ENCODE measurements at places on chromosomes 13 and 19.

- no peak for DNase-seq
These were observed 29.0 kb downstream of the CARS2 start for GRCh38 chr13:110676595-110677587.

DNA sequence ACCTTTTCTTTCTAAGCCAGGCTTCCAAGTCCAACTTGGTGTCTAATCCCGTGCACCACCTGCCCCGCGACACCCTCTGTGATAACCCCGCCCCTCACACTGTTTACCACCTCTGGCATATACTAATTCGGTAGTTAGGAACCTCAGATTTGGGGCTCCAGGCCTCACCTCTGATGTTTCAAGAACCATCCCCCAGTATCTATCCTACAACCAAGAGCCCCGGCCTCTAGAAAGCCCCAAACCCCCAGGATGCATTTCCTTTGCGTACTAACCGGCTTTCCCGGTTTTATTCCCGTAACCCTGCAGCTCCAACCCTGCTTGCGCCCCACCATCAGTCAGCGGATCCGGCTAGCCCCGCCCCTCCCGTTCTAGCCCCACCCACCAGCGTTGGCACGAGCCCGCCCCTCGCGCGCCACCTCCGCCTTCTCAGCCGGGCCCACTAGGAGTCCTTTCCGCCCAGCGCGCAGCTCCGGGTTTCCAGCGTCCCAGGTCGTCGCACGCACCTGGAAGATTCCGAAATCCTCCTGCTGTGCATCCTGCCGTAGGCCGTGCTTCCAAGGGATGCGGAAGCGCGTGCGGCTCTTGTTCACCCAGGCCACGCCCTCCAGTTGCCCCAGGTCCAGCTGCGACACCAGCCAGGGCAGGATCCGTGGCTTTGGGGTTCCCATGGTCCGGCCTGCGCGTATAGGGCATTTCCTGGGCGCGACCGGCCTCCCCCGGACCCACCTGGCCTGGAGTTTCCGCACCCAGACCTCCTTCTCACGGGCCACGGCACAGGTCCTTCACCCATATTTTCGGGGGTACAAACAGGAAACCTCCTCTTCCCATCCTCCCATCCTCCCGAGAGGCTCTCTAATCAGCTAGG lies 1.3 kb downstream of the IRF3 start:
- DNase-seq, result peak; percentile 48

DNA sequence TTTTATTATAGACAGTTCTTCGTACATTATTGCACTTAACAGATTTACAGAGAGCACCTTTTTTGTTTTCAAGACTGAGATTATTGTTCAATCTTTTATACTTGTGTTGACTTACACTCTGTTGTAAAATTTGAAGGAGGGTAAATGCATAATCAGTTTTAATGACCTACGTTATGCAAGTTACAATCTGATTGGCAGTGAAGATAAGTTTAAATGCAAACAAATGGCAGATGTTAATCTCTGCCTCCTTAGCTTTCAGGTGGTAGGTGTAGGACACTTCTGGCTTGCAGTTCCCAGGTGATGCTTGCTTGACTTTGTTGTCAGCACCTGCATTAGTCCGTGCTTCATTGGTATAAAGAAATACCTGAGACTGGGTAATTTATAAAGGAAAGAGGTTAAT lies 424.9 kb downstream of the FGF9 start:
- no peak for DNase-seq

DNA sequence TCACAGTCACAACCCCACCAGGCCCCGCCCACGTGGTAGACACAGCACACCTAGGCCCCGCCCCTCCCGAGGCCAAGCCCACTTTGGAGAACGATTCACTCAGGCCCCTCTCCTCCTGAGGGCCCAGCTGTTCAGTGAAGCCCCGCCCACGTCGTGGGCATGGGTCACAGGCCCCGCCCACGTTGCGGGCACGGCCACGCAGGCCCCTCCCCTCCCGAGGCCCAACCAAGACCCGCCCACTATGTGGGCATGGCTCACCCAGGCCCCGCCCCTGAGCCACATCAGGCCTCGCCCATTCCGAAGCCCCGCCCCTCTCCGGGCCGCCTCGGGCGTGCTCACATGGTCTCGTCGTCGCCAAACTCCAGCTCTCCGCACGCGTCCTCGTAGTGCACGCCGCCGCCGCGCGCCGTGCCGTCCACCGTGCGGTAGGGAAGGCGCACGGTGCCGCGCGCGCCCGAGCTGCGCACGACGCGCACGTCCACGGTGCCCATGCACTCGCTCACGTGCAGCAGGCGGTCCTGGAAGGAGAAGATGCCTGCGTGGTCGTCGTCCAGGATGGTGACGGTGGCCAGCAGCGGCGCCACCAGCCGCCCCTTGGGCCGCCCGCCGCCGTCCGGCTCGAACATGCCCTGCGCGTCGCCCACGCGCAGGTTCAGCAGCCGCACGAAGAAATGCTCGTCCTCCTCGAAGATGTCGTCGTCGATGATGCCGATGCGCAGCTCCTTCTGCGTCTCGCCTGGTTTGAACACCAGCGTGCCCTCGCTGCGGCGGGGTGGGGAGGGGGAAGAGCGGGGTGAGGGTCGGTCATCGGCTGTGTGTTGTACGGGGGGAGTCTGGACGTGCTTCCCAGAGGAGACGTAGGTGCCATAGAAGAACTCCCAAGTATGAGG lies 24.0 kb downstream of the SLC8A2 start:
- no peak for DNase-seq

GRCh38 chr13:44093607-44094564 lies 214.2 kb downstream of the LACC1 start:
- DNase-seq, result no peak

Measured in NCI-H524 (cell line).